ENCODE measurements at places on chromosomes 4 and X.
A peak's percentile ranks its signal among the peaks of the same experiment; 100 is the strongest.

- no peak for DNase-seq
Measured at GRCh38 chr4:175385797-175386196, 426.3 kb downstream of the GPM6A start.

GRCh38 chrX:22300130-22300529 lies 27.4 kb downstream of the CBLL2 start:
- DNase-seq: no peak

DNA sequence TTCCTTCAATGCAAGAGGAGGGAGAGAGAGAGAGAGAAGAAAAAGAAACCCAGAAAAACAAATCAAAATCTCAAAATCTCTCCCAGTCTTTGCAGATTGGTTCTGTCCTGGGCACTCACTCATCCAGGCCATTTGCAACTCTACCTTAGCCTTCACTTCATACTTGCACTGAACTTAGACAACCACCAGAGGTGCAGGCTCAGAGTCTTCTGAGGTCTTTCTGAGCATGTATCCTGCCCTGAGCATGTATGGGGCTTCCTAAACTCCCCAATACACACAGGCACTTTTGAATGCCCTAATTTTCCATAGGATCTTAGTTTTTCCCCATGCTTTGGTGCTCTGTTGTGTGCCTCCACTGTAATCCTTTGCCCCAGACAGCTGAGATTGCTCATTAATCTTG lies 2.9 kb downstream of the CFI start:
- DNase-seq: no peak

DNA sequence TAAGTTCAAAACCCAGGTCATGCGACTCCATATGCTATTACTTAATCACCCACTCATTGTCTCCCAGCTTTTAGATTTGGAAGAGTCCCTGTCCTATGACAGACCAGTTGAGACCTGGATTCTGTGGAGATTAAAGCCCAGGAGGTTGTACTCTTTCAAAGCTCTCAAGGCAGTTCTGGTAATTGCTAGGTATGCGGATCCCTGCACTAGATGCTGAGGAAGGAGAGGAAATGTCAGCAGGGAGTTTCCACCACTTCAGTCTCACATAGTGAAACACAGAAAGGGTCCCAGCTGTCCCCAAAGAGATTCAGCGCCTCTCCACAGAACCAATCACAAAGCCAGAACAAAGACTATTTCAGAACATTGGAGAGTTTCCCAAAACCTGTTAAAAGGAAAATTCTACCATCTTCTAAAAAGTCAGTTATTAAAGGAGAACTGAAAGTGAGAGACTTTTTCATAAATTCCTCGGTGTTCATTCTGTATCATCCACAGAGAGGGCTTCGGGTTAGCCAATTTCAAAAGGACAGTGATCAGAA lies 53.4 kb downstream of the IRF2 start:
- DNase-seq: peak; percentile 60

DNA sequence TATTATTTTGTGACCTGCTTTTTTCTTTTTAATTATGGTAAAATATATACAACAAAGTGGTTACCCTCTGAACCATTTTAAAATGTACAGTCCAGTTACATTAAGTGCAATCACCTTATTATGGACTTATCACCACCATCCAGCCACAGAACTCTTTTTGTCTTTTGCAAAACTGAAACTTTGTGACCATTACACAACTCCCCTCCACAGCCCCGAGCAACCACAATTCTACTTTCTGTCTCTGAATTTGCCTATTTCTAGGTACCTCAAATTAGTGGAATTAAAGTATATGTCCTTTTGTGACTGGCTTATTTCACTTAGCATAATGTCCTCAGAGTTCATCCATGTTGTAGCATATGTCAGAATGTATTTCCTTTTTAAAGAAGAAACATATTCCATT lies 39.3 kb upstream of the WWC2 start:
- no peak for DNase-seq

DNA sequence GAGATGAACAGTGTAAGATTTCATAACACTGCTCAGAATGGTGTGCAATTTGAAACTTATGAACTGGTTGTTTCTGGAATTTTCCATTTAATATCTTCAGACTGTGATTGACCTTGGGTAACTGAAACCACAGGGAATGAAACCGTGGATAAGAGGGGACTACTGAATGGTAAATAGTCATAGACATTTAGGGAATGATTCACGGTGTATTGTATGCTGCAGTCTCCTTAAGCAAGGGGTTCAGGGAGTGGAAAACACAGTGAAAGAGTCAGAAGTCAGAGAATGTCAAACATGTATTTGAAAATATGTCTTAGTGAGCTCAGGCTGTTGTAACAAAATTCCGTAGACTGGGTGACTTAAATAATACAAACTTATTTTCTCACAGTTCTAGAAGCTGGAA lies 398.2 kb upstream of the DIPK2B start:
- DNase-seq: no peak

GRCh38 chr4:88818631-88819470 lies 121.2 kb upstream of the NAP1L5 start:
- DNase-seq: no peak

- no peak for DNase-seq
Measured at GRCh38 chrX:78330540-78330939, 3.1 kb upstream of the CYSLTR1 start.

GRCh38 chr4:16759931-16760582 lies 138.4 kb downstream of the LDB2 start:
- DNase-seq: no peak

GRCh38 chrX:37686369-37686995 lies 891 bp downstream of the XK start:
- DNase-seq: no peak

DNA sequence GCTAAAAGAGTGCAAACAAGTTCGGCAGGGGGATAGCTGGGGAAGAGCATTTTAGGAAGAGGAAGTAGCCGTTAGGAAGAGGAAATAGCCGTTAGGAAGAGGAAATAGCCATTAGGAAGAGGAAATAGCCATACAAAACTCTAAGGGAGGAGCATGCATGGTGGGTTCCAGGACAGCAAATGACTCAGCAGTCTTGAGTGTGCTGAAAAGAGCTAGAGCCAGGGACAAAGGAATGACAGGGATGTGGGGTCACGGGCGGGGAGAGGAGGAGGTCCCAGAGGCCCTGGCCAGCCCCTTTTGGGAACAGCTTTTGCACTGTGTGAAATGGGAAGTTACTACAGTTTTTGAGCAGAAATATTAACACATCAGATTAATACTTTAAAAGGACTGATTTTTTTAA lies 882.6 kb downstream of the TRIML1 start:
- no peak for DNase-seq

DNA sequence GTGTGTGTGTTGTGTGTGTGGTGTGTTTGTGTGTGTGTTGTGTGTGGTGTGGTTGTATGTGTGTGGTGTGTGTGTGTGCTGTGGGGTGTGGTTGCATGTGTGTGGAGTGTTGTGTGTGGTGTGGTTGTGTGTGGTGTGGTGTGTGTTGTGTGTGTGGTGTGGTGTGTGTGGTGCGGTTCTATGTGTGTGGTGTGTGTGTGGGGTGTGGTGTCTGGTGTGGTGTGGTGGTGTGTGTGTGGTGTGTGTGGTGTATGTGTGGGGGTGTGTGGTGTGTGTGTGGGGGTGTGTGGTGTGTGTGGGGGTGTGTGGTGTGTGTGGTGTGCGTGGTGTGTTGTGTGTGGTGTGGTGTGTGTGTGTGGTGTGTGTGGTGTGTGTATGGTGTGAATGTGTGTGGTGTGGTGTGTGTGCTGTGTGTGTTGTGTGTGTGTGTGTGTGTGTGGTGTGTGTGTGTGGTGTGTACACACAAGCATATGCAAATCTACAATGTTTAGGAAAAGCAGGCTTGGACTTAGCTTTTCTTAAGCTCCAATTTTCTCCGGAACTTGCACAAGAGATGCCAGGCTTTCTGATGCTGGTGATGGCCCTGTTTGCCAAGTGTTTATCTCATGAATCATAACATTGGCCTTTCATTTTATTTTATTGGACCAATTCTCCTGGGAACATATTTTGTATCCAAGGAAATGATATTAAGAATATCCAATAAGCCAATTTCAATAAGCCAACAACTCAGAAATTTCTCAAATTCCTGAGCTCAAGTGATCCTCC lies 148.7 kb downstream of the SPATA18 start:
- DNase-seq: no peak

- DNase-seq: no peak
Measured at GRCh38 chrX:63128509-63128908, 222.6 kb downstream of the SPIN4 start.

- DNase-seq: no peak
Measured at GRCh38 chr4:173506597-173507211, 23.3 kb downstream of the HAND2 start.

DNA sequence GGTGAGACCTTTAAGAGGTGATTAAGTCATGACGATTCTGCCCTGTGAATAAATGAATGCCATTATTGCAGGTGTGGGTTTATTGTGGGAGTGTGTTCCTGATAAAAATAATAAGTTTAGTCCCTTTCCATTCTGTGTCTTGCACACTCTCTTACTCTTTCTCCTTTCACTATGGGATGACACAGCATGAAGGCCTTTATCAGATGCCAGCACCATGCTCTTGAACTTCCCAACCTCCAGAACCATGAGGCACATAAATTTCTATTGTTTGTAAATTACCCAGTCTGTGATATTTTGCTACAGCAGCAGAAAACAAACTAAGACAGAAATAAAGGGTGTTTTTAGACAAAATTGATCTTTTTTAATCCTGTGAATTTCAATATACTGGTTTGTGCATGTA lies 10.5 kb downstream of the SFRP2 start:
- no peak for DNase-seq

GRCh38 chr4:185915817-185916216 lies 103.8 kb upstream of the SORBS2 start:
- no peak for DNase-seq

DNA sequence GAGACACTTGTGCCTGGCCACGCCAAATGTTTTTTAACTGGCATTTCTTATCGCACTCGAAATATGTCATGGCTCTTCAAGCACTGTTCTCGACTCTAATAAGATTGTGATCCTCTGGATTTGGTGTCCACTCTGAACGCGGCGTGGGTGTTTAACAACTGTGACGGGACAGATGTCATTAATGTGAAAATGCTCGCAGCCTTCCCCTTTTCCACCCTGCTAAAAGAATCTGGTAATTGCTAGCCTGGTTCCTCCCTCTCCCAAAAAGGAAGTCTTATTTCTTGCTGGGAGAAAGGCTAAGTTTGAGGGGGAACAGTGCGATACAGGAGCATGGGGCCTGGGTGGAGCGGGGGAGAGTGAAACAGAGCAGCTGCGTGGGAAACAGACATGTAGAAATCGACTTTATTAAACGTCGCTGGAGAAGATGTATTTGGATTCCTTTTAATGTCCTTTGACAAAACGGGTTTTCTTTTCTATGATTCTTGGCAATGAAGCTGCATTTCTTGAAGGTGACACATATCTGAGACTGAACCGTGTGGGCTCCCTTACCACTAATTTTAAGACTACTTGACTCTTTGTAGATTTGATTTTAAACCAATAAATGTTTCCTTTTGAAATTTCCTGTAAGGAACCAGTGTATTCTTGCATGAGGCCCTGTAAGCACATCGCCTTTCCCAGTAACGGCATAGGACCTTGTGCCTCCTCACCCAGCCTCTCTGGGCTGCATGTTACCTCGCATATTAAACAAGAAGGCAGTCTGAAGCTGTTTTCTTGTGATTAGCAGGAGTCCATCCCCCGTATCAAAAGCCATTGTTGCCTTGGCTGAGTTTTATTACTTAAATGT lies 17.8 kb downstream of the TBC1D1 start:
- no peak for DNase-seq

GRCh38 chr4:4873203-4873602 lies 13.7 kb downstream of the MSX1 start:
- no peak for DNase-seq

GRCh38 chrX:69948276-69948797 lies 101.4 kb downstream of the AWAT2 start:
- no peak for DNase-seq

GRCh38 chr4:155828628-155829027 lies 37.4 kb downstream of the ASIC5 start:
- no peak for DNase-seq

DNA sequence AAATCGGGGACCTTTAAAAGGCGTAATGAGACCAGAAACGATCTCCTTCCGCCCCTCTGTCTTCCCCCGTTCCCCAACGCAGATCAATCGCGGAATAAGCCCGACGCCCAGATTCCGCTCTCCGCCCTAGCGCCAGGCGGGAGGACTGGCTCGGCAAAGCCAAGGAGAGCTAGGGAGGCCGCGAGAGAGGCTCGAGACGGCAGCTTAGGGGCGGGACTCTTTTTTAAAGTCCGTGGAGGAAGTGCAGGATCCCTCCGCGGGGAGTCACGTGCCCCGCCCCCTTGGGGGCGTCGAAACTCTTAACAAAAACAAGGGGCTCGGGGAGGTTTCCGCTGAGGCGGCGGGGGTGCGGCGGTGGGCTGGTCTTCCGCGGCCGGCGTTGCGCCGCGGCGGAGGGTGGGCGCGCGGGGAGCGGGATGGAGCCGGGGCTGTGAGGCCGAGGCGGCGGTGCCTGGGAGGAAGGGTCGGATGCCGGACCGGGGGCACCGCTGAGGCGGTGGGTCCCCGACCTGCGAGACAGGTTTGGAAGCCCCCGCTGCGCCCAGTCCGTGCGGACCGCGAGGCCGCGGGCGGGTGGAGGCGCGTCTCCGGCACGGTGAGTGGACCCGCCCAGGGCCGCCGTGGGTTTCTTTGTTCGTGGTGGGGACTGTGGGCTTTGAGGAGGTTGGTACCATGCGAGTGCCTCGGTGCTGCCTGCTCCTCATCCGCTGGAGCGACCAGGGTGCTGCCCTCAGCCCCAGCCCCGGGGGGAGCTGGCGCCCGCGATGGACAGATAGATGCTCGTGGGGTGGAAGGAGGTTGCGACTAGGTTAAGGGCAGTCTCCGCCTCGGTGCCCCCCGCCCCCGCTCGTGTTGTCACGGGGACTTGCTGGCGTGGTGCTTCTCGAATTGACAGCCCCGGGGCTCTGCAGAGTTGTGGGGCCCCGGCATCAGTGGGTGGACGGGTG lies at the start of gene CCNG2:
TSS of gene CCNG2 (plus strand) at position 296 of the 947 bp plus-strand sequence. CDS start 1,326 bp downstream, outside the sequence.
- DNase-seq: peak; percentile 88

DNA sequence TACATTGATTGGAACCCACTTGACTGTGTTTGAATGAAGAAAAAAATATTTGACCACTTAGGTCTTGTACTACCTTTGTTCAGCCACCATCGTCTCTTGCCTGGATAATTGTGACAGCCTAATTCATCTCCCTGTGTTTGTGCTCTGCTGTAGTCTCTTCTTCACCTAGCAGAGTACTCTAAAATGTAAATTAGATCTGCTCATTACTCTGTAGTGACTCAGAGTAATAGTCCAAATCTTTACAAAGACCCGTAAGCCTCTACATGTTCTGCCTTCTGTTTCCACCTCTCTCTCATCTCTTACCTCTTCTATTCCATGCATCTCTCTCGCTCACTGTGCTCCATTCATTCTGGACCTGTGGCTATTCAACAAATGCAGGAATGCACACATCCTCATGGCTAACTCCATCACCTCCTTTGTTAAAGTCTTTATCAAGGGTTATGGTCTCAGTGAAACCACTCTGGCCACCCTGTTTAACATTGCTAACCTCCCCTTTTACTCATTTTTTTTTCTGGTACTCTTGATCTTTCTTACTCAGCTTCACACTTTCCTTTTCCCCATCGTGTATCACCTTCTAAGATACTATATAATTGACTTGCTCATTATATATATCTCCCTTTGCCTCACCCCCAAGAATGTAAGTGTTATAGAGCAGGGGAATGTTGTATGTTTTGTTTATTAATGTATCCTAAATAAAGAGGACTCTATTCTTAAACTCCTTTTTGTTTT lies 98.4 kb downstream of the STIM2 start:
- DNase-seq: no peak

- DNase-seq: no peak
Measured at GRCh38 chr4:87309625-87310024, 13.1 kb downstream of the HSD17B13 start.
